Upper lobe of left lung (tissue), 6 donors: ENCODE measurements at places on chromosomes 1 and 21.

DNA sequence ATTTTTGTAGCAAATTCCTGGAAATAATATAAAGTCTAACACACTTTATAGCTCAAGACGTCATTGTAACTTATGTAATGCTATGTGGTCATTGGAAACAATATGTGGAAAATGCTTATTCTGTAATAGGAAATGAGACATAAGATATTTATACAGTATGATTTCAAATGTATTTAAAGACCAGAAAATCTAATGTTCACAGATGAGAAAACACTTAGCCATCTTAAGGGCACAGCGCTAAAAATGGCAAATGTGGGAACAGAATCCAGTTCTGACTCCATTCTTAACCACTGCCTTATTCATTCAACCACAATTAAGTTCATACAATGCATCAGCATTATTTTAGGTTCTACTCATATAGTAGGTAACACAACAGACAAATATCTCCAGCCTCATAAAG lies 12.5 kb downstream of the CSDE1 start:
- H3K27me3 ChIP-seq: no peaks in the 10 kb centered on the region
- no peak for DNase-seq
- H3K4me1 ChIP-seq: peaks cover 36% of the 10 kb centered on the region
- peaks cover 72% of the 10 kb centered on the region for H3K36me3 ChIP-seq

DNA sequence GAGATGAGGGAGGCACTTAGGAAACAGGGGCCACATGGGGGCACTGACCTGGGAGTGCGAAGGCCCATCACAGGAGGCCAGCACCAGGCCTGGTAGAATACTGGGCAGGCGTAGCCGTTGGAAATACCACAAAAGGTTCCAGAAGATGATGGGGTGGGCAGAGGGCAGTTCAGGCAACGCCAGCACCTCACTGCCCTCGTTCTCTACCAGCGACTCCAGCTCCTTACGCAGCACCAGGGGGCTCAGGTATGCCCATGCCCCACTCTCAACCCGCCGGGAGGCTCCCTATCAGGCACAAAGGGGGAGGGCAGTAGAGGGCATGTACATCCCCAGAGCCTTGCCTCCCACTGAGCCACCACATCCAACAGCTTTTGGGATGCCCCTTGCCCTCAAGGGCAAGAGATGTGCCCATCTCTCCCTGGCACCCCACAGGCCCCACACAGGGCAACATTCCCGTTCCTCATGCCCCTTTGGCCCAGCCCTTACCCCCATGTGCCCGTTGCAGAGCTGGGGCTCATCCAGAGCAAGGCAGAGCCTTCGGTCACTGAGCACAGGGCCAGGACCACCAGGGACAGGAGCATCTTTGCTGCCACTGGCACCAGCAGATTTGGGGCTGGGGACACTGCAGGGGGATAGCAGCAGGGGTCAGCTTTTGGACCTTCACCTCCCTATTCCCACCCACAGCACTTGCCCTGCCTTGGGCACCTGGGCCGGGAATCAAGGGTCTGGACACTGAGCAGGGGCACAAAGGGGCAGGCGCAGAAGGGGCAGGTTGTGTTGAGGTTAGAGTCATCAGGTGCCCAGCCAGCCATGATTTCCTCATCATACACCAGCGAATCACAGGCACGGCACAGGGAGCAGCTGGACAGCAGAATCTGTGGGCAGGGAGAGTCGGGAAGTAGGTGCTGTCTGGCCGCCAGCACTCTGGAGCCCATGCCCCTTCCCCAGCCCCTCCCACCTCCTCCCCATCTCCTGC lies 9.7 kb upstream of the GATAD2B start:
- no peaks in the 10 kb centered on the region for H3K27me3 ChIP-seq
- no peak for DNase-seq
- no peak overlapping the region for H3K27ac ChIP-seq
- H3K36me3 ChIP-seq: peaks cover 36% of the 10 kb centered on the region
- H3K4me1 ChIP-seq: no peaks in the 10 kb centered on the region
- no peak overlapping the region for H3K4me3 ChIP-seq

- no peak overlapping the region for H3K4me3 ChIP-seq
- peak overlapping the region; percentile 90 for H3K27ac ChIP-seq
- H3K36me3 ChIP-seq: no peaks in the 10 kb centered on the region
- no peaks in the 10 kb centered on the region for H3K27me3 ChIP-seq
- peaks cover 66% of the 10 kb centered on the region for H3K4me1 ChIP-seq
- DNase-seq: no peak
These were observed 62.7 kb downstream of the ITPKB start for GRCh38 chr1:226676381-226676780.

DNA sequence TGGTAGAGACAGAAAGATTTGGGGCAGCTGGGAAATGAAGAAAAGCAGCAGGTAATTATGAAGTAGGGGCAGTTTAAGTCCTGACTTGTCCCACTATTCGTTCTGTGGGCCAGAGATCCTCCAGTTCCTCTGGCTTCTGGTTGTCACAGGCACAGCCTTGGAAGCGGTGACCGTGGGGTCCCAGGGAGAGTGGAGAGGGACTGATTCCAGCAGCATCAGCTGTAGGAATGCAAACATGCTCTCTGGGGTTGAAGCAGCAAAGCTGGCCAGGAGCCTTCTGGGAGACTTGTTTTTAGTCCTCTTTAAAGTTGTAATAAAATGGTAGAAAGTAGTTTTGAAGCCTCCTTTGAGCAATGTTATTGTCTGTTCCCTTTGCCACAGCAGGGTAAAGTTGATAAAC lies 488.0 kb downstream of the LMO4 start:
- no peaks in the 10 kb centered on the region for H3K27me3 ChIP-seq
- no peak overlapping the region for H3K4me3 ChIP-seq
- no peaks in the 10 kb centered on the region for H3K4me1 ChIP-seq
- no peaks in the 10 kb centered on the region for H3K36me3 ChIP-seq
- H3K27ac ChIP-seq: no peak overlapping the region
- no peak for DNase-seq
